ENCODE measurements at places on chromosomes 1 and 21.

GRCh38 chr1:204735042-204735441 is 49.5 kb upstream of the LRRN2 start:
- DNase-seq, result no peak

- DNase-seq, result no peak
Observed at GRCh38 chr1:156924478-156925153, 4.2 kb downstream of the LRRC71 start.

- DNase-seq, result no peak
Observed at GRCh38 chr1:51728611-51729155, 111.8 kb downstream of the OSBPL9 start.

GRCh38 chr1:170932236-170932635 is 3.1 kb upstream of the MROH9 start:
- no peak for DNase-seq

DNA sequence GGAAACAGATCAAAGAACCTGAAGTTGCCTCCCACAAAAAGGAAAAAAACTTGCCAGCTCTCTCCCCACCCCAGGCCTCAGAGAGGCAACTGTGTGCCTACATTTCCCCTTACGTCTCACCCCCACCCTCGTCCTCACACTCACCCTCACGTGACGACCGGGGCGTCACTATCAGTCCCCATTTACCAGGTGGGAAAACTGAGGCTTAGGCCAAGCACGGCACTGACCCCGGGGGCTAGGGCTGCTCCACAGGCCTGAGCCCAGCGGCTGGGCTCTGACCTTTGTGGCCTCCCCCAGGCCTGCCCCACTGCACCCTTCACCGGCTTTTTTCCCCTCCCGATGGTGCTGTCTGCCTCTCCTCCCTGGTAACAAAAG is 51.5 kb upstream of the RUNX3 start:
- DNase-seq, result no peak

DNA sequence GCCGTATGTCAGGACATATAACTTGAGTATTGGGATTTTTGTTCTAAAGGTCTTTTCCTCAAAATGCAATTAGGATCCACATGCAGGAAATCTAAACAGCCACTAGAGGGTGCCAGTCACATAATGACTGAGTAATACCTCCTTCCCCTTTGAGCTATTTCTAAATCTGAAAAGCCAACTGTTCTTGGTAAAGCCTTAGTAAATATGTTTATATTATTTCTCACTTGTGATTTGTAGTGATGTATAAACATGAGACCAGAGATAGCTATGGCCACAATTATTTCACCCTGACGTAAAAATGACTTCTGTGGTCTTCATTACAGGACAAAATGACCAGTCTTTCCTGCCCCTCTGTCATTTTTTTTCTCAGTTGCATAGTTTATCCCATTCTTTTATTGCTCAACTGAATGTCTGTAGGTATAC is 41.0 kb upstream of the DR1 start:
- DNase-seq, result peak; percentile 10

DNA sequence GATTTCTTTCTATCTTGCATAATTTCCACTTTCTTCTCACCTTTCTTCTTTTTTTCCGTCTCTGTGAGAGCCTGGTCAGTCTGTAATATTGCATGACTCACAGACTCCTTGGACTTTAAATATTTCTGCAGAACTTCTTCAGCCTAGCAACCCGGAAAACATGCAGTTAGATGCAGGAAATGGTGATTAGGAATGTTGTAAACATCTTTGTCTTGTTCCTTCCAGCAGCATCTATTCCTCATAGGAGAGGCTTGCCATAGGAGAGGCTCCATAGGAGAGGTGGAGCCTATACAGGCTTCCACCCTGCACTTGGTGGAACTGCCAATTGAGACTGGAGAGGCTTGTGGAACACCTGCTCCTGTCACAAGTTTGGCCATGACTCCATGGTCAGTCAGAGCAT is 10.0 kb downstream of the GBP5 start:
- DNase-seq, result no peak

- no peak for DNase-seq
Observed at GRCh38 chr21:40176724-40177123, 309.5 kb downstream of the PCP4 start.

DNA sequence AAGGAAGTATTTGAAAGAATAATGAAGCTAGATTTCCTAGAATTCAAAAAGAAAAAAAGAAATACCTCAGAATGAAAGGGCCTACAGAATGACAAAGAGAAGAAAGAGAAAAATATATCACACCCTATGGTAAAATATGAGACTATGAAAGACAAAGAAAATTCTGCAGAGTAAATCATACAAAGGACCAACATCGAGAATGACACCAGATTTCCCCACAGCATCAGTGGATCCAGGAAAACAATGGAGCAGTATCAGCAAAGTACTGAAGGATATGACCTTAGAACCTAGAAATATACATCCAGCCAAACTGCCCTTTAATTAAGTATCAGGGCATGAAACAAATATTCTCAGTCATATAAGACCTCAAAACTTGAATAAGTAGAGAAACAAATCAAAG is 21.2 kb upstream of the IFNAR2 start:
- no peak for DNase-seq

Measured in stimulated activated CD4-positive, alpha-beta T cell treated with anti-CD3 and anti-CD28 coated beads, Interleukin-1b, Interleukin-23, amount 100 ng/mL, for 1 hour (primary cell).